GM03348 (cell line): ENCODE measurements at places on chromosomes 11 and 22.

- peak; percentile 23 for DNase-seq
Observed at GRCh38 chr11:97909614-97910399, 1110.9 kb upstream of the CNTN5 start.

GRCh38 chr22:47095395-47096122, 333.1 kb downstream of the TBC1D22A start:
- no peak for DNase-seq

DNA sequence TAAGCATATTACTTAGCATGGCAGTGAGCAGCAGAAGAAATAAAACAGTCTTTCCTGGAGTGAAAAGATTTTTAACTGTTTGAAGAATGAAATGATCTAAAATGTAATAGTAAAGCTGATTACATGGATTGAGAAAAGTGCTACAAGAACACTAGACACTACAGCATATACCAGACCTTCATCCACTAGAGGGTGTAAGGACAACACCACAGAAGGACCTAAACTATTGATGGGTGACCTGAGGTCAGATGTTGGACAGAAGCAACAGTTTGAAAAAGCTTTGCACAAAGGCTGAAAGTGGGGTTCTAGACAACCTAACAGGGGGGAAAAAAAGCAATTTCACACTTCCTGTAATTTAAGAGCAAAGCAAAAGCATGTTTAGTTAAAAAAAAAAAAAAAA, 97.7 kb downstream of the RBFOX2 start:
- peak; percentile 78 for DNase-seq

- DNase-seq = no peak
Observed at GRCh38 chr11:122113836-122114825, 1.9 kb downstream of the BLID start.

- DNase-seq = no peak
Observed at GRCh38 chr11:31499576-31500178, 9.7 kb downstream of the IMMP1L start.

- no peak for DNase-seq
Observed at GRCh38 chr11:10628508-10629236, 60.2 kb upstream of the LYVE1 start.

DNA sequence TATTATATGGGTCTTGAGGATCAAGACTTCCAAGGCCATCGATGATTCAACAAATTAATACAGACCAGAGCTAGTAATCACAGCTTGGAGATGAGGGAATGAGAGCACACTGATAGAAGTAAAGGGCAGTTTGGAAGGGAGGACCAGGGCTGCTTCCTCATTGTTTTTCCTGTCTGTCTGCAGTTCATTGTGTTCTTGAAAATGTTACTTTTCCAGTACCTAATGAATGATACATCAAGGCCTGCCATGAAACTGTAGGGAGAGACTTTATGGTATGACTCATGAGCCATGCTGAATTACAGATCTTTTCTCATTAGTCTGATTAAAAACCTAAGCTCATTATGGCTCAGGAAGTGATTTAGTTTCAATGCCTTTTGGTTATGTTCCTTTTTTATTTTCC, 855.6 kb downstream of the KCNA4 start:
- no peak for DNase-seq

DNA sequence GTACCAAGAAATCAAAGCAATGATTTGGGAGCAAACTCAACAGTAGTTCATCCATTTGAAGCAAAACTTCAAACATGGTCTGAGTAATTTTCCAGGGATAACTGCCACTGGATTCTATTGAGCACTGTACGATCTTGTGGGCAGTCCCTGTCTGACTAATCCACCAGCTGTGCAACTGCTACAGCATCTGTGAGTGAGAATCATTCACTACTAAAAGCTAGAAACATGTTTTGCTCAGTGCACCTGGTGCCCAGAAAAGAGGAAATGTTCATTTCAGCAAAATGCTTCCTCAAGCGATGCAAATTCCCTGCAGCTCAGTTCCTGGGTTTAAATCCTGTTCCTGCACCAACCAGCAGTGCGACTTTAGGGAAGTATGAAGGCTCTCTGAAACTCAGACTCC, 1077.9 kb downstream of the DLG2 start:
- peak; percentile 44 for DNase-seq

DNA sequence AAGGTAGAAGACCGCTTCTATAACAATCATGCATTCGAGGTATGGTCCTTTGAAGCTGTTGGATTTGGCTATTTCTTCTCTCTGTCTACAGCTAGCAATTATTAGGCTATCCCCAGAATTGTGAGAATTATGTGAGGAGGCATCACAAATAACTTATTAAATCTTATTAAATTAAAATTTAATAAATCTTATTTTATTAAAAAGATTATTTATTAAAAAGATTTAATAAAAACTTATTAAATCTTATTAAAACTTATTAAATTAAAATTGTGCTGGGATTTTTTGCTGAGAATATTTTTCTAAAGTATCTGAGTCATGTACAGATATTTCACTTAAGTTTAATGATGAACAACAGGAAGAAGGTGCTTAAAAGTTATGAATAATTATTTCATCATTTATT, 7.7 kb downstream of the SPA17 start:
- DNase-seq = no peak
